ENCODE measurements at places on chromosomes 2 and 18.
A peak's percentile ranks its signal among the peaks of the same experiment; 100 is the strongest.

DNA sequence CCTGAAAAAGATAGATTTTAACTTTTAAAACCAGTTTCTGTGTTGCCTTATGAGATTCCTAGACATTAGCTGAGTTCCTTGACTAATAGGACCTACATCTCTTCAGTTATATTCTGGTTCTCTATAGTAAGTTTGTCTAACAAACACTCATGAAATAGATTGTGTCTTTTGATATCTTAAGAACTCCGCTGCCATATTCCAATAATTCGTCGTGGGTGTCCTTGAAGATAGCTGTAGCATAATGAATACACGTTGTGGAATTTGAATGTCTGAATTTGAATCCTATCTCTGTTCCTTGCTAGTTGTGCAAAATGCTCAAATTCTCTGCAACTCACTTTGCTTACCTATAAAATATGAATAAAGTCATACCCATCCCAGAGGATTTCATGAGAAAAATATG lies 176.8 kb upstream of the COL3A1 start:
- no peak for DNase-seq

DNA sequence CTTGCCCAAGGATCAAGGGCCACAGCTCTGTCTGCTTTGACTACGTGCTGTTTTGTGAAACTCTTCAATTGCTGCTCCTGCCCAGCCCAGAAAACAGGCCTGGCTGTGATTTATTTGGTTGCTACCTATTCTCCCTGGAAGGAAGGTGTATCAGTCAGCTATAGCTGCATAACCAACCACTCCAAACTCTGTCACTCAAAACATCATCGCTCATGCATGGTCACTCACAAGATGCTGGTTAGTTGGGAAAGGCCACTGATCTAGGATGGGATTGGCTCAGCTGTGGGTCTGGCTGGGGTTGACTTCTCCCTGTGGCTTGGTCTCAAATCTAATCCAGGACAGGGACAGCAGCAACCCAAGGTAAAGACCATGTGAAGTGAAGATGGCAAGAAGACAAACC lies 14.6 kb downstream of the TEX51 start:
- no peak for DNase-seq

- peak; percentile 4 for DNase-seq
Observed at GRCh38 chr2:68115965-68116364, 41.7 kb upstream of the PNO1 start.

DNA sequence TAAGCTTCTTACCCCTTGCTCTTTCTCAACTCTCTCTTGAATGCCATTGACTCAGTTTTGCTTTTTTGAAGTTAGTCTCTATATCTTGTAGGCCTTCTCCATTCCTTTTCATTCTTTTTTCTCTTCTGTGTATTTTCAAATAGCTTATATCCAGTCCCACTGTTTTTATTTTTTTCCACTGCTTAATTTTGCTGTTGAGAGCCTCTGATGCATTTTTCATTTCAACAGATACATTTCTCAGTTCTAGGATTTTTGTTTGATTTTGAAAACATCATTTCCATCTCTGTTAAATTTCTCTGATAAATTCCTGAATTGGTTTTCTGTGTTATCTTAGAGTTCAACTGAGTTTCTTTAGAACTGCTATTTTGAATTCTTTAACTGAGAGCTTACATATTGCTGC lies 45.9 kb downstream of the MIB1 start:
- DNase-seq: no peak

GRCh38 chr2:220243571-220243970 lies 616.1 kb downstream of the SLC4A3 start:
- DNase-seq: no peak

GRCh38 chr2:99066075-99066958 lies 75.2 kb upstream of the C2orf15 start:
- DNase-seq: peak; percentile 46
